ENCODE measurements at places on chromosomes 6 and 20. TPM values are rescaled to one million over a fixed set of nuclear protein-coding genes. Genes with fewer than 3 reads are reported as not detected.

DNA sequence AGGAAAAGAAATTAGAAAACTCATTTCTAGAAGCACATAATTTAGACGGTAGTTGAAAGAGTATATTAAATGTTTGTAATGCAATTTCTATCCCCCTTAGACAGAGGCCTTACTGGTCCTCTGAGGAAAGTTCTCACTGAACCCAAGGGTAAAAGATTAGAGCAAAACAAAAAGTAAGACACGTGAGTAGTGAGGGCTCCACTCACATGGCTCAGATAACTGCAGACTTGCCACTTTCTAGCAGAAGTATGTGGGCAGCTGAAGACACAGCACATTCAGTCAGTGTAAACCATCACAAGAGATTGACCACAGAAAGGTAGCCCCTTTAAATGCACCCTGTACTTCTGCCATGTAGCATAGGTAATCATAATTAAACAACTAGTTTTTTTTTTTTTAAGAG is 193.8 kb downstream of the BTBD9 start:
- DNase-seq = no peak

GRCh38 chr20:4014031-4014474 is 1.3 kb downstream of the RNF24 start:
- DNase-seq = peak; percentile 83

DNA sequence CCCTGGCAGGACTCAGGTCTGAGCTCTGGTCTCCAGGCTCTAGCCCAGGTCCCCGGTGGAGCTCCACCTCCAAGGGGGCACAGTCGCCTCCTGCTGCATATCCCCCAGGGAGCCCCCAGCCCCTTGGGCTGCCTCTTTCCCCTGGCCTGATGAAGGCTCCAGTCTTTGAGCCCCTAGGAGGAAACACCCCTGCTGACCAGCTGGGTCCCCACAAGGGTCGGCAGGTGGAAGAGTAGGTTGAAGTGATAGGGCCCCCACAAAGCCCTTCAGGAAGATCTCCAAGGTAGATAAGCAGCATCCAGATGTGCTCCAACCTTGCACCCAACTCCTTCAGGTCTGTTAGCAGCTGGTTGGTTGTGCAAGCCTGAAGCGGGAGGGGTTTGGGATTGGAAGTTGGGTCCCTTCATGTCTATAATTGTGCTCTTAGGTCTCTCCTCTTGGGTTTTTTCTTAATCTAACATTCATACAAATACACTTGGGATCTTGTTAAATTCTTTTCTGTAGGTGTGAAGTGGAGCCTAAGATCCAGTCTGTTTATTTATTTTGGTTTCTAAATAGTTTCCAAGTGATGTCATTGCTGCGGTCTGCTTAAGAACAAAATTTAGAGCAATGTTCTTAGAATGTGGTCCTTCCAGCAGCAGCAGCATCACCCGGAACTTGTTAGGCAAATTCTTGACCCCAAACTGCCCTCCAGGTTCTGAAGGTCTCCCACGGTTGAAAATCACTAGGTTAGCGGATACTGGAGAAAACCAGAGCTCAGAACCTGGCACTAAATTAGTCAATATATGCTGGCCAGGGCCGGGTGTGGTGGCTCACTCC is 5.1 kb downstream of the UBE2C start:
- no peak for DNase-seq

DNA sequence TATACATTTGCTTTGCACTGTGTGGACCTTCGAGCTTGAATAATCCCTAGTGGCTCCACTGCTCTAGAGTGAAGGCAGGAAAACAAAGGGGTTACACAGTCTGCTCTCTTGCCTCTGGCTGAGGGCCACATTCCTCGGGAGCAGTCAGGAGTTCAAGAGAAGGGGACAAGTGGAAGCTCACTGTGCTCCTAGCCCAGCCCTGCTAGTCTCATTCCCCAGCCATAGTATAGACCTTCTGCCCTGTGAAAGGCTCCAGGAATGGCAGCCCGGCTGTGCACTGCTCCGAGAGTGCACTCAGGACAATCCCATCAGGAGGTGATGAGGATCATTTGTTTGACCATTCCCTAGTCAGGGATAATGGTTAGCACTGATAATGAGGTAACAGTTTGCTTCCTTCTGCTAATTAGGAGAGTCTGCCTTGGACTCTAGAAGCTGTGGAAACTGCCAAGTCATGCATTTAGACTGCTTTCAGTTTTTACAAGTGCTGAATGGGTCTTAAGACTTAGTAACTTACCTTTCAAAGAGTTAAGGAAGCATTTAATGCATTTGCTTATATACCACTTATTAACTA is 8.5 kb downstream of the IYD start:
- no peak for DNase-seq

GRCh38 chr6:101263596-101263995 is 129.9 kb upstream of the GRIK2 start:
- no peak for DNase-seq

DDX43 gene
- 5.9 TPM for total RNA-seq

RING1 gene
- 11.8 TPM for total RNA-seq

ADGRG6 gene
- total RNA-seq = 8.2 TPM

TTLL9 gene
- 2.9 TPM for total RNA-seq

REV3L gene
- 50.3 TPM for total RNA-seq

PRDM1 gene
- total RNA-seq = 16.0 TPM

RHAG gene
- not detected for total RNA-seq

All from breast epithelium (tissue), 4 donors.